ENCODE measurements at places on chromosomes 1 and 21.

DNA sequence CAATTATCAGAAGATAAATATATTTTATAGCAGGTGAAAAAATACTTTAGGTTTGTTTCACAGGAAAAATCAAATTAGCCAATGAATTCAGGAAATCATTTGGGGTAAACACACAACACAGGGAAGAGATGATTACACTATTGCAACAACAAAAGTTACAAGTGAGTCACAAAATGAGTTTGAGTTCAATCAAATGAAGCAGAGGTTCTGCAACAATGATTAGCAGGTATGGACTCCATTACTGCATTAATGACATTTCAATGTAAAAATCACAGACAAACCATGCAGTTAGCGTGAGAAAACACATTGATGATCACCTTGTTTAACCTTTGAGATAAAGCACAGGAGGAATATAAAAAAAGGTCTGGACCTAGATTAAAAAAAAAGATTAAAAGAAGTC is 9.7 kb downstream of the ADGRL4 start:
- no peak for DNase-seq

- DNase-seq = no peak
Observed at GRCh38 chr1:119871881-119872280, 24.4 kb downstream of the ADAM30 start.

DNA sequence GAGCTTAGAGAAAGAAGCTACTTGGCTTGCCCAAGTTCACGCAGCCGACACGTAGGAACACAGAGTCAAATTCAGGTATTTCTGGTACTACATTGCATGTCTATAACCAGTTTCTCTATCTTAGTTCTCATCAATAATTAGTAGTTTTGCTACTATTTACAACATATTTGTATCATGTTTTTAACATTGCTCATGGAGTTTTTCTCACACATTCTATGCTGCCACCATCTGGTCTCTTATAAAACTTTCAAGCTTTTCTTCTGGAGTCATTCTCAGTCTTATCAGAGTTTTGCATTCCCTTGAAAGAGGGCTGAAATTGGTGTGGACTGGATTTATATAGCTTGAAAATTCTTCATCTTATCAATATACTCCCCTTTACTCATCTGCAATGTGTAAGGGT is 118.8 kb upstream of the PALMD start:
- no peak for DNase-seq

- no peak for DNase-seq
Observed at GRCh38 chr1:47396671-47397196, 19.4 kb upstream of the FOXE3 start.

- no peak for DNase-seq
Observed at GRCh38 chr1:34929497-34929852, at the start of gene DLGAP3. TSS of gene DLGAP3 (minus strand) at chr1:34929650. CDS start at chr1:34905383, 24,267 bp downstream.

All from stimulated activated CD8-positive, alpha-beta memory T cell treated with anti-CD3 and anti-CD28 coated beads, Interleukin-4, amount 100 ng/mL, for 4 hours (primary cell).